ENCODE measurements at places on chromosomes 11 and 22. TPM values are rescaled to one million over a fixed set of nuclear protein-coding genes. Genes with fewer than 3 reads are reported as not detected.
A peak's percentile ranks its signal among the peaks of the same experiment; 100 is the strongest.

The MMP1 gene
- not detected for polyA plus RNA-seq

DNA sequence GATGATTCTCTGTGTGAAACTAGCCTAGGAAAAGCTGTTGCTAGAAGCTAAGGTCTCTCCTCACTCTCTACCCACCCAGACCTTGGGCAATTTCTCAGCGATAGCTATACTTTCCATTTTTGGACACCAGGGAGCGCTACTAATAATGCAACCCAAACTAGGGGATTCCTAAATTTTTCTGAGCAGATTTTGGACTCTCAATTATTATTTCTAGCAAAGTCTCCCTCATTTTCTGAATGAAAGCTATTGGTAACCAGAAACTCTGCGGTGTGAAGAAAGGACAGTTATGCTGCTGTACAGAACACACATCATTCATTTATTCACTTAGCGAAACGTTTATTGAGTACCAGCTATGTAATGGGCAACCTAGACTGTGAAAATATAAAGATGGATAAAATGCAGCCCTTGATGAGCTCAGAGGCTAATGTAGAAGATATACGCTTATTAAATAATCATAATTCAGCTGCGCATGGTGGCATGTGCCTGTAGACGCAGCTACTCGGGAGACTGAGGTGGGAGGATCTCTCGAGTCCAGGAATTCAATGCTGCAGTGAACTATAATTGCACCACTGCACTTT, 6.1 kb upstream of the STIM1 start:
- DNase-seq = peak; percentile 67

The C11orf87 gene
- 2.1 TPM for polyA plus RNA-seq

The KRTAP5-7 gene
- not detected for polyA plus RNA-seq

GRCh38 chr22:22129387-22129786, 115.2 kb upstream of the VPREB1 start:
- no peak for DNase-seq

DNA sequence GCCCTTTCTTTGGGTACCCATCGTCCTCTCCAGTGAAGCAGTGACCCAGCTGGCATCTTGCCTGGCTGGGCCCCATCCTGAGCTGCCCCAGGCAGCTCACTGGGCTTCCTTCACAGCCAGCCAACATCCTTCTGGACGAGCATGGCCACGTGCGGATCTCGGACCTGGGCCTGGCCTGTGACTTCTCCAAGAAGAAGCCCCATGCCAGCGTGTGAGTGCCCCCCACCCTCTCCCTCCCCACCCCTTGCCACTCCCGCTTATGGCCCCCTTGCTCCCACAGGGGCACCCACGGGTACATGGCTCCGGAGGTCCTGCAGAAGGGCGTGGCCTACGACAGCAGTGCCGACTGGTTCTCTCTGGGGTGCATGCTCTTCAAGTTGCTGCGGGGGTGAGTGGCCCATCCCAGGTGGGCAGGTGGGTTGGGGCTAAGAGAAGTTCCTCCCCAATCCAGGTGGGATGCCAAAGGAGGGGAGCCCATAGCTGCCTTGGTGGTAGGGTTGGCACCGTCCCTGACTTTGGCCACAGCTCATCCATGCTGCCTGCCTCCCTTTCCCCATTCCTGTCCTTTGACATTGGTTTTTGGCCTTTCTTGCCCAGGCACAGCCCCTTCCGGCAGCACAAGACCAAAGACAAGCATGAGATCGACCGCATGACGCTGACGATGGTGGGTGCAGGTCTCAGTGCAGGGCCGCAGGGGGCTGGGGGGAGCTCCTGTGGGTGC, 6.8 kb upstream of the ANKRD13D start:
- DNase-seq = no peak

The SLC5A1 gene
- 3.0 TPM for polyA plus RNA-seq

- DNase-seq = no peak
Observed at GRCh38 chr11:128458321-128458720, 129.0 kb downstream of the ETS1 start.

- DNase-seq = no peak
Observed at GRCh38 chr11:104000798-104001197, 35.6 kb upstream of the DDI1 start.

GRCh38 chr11:34300926-34301295, 56.9 kb downstream of the ABTB2 start:
- DNase-seq = no peak

DNA sequence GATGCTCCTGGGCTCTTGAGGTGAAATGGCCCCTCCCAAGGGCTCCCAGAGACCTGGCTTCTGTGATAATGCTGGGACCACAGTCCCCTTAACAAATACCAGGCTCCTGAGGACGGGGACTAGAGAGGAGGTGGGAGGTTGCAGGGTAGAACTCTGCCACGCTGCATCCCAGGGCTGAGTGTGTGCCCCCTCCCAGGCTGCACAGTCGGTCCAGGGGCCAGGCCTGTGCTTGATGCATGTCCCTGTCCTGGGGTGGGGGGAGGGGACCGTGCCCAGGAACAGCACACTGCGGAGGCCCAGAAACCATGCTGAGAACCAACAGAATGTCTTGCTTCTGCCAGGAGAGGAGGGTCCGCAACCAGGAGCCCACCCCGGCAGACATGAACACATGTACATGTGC, 9.3 kb downstream of the CSF2RB start:
- no peak for DNase-seq

- DNase-seq = no peak
Observed at GRCh38 chr11:47991266-47991830, 11.0 kb downstream of the PTPRJ start.

The SLCO2B1 gene
- 21.9 TPM for polyA plus RNA-seq

DNA sequence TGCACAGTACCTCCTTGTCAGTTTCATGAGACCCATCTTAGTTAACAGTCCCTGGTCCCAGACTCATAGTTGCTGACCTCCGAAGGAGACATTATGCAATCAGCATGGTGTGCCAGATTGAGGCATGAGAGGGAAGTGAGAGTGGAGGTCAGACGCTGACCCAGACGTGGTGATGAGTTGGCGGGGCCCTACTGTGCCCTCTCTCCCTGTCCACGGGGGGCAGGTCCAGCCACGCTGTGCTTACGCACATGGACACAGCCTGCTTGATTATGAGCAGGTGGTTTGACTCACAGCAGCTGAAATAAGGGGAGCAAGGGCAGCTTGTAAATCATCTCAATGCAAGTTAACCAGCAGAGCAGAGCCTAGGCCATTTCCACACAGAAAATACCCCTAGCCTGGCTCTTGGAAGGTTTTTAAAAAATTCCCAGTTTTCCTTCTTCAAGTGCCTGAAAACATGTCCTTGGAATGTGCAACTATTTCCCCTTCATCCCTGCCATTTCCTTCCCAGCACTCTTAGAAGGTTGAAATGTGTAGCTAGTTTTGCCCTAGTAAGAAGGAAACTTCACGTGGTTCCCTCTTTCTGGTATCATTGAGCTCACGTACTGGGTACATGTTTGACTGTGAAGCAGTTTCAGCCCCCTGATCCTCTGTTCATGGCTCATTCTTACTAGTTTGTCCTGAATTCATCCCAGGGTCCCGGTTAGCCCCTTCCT, 122.6 kb upstream of the SORL1-AS1 start:
- DNase-seq = no peak

DNA sequence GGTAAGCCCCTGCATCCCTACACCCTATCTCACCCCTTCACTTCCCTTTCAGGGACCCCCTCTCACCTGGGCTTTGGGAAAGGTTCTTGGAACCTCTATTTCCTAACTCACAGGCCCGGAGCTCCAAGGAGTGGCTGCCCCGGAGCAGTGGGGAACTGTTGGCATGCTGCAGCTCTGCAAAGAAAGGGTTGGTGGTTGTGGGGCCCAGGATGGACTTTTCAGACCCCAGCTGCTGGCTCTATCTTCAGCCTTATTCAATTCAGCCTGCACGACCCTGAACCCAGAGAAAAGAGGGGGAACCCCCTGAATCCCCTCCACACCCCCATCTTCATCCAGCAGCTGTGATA, 10.0 kb downstream of the ROBO4 start:
- DNase-seq = no peak

DNA sequence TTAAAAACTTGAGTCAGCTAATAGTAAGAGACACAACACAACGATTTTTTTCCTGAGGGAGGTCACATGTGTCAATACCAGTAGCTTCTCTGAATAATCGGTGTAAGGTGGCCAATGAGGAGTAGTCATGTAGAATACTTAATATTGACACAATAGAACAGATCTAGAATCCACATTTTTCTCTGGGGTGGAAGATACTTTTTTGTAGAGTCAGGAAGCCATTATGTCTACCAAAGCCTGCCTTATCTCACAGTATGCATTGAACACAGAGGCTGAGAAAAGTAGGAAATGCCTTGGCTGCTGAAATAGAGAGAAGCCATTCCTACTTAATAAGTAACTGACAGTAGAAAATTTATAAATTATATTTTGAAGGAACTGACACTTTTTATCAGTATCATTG, 725.0 kb downstream of the METTL15 start:
- no peak for DNase-seq

DNA sequence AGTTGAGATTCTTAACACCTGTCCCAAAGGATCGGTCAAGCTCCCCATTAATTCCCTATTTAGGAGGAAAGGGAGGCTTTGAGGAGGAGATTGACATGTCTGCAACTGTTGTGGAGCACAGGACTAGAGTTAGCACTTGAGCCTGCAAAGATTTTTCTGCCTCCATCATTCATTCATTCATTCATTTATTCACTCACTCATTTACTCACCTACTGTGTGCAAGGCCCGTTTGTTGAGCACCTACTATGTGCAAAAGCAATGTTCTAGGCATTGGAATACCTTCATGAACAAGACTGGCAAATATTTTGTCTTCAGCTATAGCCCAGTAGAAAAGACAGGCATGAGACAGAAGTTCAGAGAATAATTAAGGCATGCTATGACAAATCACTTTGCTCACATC, 43.2 kb upstream of the CD82 start:
- no peak for DNase-seq

The HBB gene
- 809 TPM for polyA plus RNA-seq
